ENCODE measurements at places on chromosomes 13 and 19.

GRCh38 chr19:49338691-49339300 is 3.6 kb downstream of the CD37 start:
- DNase-seq: peak; percentile 77

- DNase-seq: no peak
Observed at GRCh38 chr13:30045916-30046704, 195.7 kb upstream of the UBL3 start.

DNA sequence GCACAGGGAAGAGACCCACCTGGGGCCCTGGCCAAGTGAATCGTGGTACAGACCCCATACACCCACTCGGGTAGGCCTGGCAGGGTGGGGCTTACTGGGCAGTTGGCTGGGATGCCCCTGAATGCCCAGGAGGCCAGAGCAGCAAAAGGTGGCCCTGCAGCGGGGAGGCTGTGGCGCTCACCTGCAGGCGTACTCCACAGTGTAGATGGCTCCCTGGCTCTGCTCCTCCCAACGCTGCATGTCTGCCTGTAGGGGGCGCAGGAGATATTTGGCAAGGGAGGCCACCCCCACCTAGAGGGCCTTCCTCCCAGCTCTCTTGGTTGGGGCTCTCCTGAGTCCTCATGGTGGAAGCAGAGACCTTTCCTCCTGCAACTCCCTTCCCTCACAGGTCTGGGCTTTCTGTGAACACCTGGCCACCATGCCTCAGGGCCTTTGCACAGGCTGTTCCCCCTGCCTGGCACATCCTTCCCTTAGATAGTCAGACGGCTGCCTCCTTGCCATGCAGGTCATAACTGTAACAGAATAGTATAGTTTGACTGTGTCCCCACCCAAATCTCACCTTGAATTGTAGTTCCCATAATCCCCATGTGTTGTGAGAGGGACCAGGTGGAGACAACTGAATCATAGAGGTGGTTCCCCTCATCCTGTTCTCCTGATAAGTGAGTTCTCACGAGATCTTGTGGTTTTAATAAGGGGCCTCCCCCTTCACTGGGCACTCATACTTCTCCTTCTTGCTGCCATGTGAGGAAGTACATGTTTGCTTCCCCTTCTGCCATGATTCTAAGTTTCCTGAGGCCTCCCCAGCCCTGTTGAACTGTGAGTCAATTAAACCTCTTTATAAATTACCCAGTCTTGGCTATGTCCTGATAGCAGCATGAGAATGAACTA is 5.9 kb downstream of the BORCS8 start:
- DNase-seq: no peak

GRCh38 chr13:107097916-107098315 is 530.0 kb upstream of the ARGLU1 start:
- DNase-seq: peak; percentile 70

DNA sequence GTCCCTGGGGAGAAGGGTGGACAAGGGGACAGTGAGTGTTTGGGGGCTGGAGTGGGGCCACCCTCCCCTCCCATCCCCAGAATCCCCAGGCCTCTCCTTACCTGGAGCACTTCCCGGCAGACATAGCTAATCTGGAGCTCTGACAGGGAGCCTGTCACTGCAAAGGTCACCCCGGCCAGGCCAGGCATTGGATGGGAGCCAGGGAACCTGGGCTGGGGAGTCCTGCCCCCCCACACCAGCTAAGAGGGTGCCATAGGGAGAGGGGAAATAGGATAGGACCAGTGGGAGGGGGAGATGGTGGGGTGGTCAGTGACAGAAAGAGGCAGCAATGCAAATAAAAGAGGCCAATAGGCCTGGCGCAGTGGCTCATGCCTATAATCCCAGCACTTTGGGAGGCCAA is 3.5 kb downstream of the MAP4K1 start:
- no peak for DNase-seq

- DNase-seq: no peak
Observed at GRCh38 chr13:113023694-113024430, 54.8 kb downstream of the MCF2L start.

- no peak for DNase-seq
Observed at GRCh38 chr19:51541458-51542357, 10.2 kb upstream of the SIGLEC6 start.

DNA sequence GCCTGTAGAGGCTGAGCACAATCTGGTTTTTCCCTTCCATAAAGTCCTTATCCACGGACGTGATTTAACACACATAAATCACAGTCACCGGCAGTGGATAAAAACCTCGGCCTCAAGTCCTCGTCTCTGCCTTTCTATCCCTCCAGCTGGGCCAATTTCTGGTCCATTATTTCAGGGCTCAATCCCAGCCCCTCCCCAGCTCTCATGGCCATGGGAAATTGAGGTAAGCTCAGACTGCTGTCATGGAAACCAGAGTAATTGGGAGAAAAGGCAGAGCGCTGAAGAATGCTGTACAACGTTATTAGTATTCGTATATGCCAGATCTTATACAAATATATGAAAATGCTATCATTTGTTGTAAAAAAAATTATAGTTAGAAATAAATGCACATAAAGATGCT is 86.2 kb upstream of the USP29 start:
- peak; percentile 59 for DNase-seq

GRCh38 chr19:43768273-43769050 is 12.3 kb downstream of the KCNN4 start:
- no peak for DNase-seq

- DNase-seq: peak; percentile 78
Observed at GRCh38 chr19:47003611-47004465, 15.8 kb upstream of the NPAS1 start.

- DNase-seq: no peak
Observed at GRCh38 chr13:41401366-41401765, 56.0 kb upstream of the RGCC start.

- no peak for DNase-seq
Observed at GRCh38 chr13:84413016-84413415, 530.7 kb upstream of the SLITRK1 start.

DNA sequence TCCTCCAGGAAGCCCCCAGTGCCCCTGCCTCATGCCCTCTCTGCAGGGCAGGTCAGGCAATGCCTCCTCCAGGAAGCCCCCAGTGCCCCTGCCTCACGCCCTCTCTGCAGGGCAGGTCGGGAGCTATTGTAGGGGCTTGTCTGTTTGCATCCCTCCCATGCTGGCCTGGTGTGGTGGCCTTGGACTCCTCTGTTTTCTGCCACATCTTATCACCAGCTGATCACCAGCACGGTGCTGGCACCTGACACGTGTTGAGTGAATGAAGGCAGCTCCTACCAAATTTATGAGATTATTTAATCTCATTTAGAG is 51.5 kb upstream of the C13orf46 start:
- no peak for DNase-seq

- DNase-seq: no peak
Observed at GRCh38 chr13:113851826-113852535, 11.9 kb downstream of the GAS6 start.

DNA sequence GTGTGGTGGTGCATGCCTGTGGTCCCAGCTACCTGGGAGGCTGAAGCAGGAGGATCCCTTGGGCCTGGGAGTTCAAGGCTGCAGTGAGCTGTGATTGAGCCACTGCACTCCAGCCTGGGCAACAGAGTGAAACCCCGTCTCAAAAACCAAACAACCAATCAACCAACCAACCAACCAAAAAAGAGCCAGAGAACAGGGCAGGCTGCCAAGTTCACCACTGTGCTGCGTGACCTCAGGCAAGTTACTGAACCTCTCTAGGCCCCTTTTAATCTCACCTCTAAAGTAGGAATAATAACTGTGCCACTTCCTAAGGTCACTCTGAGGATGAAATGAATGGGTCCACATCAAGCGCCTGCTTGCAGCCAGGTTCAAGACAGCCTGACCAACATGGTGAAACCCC is 16.9 kb downstream of the TJP3 start:
- no peak for DNase-seq

DNA sequence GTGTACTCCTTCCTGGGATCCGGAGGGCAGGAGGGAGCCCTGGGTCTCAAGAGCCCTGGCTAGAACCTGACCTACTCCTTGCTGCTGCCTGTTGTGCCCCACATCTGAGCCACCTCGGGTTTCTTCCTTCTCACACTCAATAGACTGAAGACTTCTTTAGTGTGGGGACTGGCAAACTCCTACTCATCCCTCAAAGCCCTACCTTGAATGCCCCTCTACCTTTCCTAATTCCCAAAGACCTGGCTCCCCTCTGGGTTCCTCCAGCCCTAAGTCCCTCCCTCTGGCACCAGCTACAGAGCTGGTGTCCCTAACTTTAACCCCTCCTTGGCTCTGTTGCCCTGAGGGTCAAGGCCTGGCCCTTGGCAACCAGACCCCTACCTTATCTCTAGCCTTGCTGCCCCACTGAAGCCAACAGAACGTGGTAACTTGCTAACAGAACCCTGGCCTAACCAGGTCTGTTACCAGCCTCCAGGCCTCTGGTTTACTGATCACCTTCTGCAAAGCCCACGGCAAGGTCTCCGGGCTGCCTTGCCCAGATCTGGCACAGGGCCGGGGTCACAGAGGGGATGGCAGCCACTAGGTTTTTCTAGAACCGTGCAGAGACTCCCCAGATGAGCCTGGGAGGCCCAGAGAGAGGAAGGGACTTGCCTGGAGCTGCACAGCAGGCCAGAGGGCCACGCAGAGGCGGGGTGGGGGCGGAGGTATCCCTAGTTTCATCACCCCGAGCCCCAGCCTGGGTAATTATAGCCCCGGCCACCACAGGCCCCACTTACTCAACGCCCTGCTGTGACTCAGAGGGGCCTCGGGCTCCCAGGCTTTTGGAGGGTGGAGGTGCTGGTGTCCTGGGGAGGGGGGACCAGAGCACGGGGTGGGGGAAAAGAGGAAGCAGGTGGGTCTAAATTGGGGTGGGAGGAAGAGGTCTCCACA is 15.3 kb downstream of the ZBTB7A start:
- no peak for DNase-seq

DNA sequence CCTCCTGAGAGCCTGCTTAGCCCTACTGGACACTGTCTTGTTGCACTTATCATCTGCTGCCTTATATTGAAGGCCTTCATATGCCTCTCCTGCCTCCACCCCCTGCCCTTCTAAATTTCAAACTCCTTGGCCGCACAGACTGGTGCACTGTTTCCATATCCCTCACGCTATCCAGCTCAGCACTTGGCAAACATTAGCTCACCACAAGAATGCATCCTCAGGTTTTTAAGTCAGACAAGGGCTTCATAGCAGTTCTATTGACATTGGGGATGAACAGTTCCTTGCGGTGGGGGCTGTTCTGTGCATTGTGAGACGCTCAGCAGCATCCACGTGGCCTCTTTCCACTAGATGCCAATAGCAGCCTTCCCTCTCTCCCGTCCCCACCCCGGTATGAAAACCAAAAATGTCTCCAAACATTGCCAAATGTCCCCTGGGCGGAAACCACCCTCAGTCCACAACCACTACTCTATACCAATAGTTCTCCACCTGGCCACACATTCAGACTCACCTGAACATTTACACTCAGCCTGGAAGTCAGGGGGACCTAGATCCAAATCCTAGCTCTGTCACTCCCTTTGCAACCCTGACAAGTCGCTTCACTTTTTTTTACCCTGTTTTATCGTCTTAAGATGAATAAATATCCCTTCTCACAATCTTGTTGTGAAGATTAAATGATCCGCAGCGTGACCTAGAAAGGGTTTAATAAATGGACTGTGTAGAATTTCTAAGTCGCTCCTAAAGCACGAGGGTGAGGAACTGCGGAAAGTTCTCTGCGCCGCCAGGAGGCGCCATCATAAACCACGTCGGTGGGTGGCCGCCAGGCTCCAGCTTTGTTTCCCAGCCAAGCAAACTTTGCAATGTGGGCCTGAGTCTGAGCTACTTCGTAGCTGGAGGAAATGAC is 3.6 kb upstream of the CEACAM3 start:
- peak; percentile 4 for DNase-seq

GRCh38 chr19:10102787-10103236 is 334 bp upstream of the ANGPTL6 start:
- no peak for DNase-seq

GRCh38 chr19:29448046-29448445 is 77.7 kb upstream of the VSTM2B start:
- no peak for DNase-seq

GRCh38 chr19:42252365-42253244 is 2.3 kb downstream of the ERF start:
- DNase-seq: peak; percentile 87

DNA sequence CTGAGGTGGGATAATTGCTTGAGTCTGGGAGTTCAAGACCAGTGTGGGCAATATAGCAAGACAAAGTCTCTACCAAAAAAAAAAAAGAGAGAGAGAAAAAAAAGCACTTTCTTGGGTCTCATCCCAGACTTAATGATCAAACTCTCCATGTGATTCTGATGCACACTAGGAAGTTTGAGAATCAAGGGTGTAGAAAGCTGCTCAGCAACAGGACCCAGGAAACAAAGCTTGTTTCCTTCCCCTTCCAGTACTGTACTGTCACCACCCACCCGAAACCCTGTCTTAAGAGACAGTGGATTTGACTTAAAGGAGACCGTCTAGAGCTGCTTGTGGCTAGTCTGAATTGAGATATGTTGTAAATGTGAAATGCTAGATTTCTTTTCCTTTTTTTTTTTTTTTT is 5.8 kb downstream of the MISP3 start:
- no peak for DNase-seq

GRCh38 chr19:17999684-18000479 is 8.1 kb upstream of the ARRDC2 start:
- DNase-seq: no peak

GRCh38 chr19:23439623-23440022 is 44.4 kb upstream of the ZNF91 start:
- DNase-seq: no peak

DNA sequence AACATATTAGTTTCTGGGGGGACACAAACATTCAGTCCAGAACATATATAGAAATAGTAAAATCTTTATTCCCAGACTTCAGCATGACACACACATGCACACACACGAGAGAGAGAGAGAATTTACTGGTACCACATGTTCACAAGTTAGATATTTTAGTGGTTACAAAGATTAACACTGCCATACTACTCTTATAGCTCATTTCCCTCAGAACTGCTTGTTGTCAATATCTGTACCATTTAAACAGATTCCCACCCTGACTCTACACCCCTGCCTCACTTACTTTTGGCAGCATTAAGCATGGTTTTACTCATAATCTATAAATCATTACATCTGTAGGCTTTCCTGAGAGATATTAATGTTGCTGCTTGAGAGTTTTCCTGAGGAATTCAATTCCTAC is 524.7 kb upstream of the HTR2A start:
- DNase-seq: no peak

GRCh38 chr19:8155318-8155717 is 5.9 kb upstream of the FBN3 start:
- DNase-seq: no peak

- DNase-seq: peak; percentile 50
Observed at GRCh38 chr19:54448040-54448773, 792 bp upstream of the LENG8 start.

- no peak for DNase-seq
Observed at GRCh38 chr13:51832471-51833152, 12.4 kb downstream of the TMEM272 start.

DNA sequence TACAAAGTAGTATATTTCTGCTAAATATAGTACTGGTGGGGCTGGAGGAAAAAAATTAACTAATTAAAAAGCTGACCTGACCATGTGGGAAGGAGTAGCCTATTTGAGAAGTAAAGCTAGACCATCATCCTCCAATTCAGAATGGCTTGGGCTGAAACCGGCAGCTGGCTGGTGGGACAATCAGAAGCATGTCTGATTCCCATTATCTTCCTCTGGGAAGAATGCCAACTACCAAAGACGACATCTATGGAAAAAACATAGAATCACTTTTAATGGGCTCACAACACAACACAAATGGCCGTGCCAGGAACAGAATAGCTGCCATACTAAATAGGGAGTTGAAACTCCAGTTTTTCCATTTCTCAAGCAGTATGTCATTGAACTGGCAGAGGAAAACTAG is 120.4 kb upstream of the FREM2 start:
- peak; percentile 13 for DNase-seq

- no peak for DNase-seq
Observed at GRCh38 chr13:30652746-30653386, 35.1 kb downstream of the USPL1 start.

All from brain (organoid and tissue), 16 donors.